Activated naive CD4-positive, alpha-beta T cell treated with anti-CD3 and anti-CD28 coated beads for 36 hours (primary cell): ENCODE measurements at places on chromosomes 12 and 14.

DNA sequence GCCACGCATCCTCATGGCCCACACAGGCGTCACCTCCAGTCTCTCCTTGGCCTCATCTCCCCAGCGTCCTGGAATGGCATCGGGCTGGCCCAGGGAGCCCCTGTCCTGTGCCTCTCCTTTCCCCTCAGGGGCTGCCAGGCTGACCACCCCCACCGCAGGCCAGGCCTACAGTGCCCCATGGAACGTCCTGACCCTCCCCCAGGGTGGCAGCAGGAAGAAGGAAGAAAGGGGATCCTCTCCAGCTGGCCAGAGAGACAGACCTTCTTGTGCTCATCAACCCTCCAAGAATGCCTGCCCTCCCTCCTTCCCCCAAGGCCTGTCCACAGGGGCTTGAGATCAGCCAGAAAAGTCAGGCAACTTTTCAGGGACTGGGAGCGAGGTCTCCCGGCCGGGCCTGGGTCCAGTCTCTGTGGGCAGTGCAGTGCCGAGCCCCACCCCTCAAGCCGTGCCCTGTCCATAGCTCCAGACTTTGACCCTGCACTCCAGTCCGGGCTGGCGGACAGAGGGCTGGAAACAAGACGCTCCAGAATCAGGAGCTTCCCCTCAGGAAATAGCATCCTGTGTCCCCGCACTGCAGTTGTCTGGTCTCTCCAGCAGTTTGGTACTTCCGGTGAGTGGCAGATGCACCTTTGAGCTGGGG is at the start of gene DAO:
TSS of gene DAO (plus strand) at position 478 of the 640 bp plus-strand sequence. CDS start 4,915 bp downstream, outside the sequence.
- no peak within 1 kb of the TSS for H3K4me3 ChIP-seq
- H3K27me3 ChIP-seq = no peaks in the 10 kb centered on the region
- H3K36me3 ChIP-seq = no peaks in the 10 kb centered on the region
- DNase-seq = no peak
- H3K4me1 ChIP-seq = no peaks in the 10 kb centered on the region

DNA sequence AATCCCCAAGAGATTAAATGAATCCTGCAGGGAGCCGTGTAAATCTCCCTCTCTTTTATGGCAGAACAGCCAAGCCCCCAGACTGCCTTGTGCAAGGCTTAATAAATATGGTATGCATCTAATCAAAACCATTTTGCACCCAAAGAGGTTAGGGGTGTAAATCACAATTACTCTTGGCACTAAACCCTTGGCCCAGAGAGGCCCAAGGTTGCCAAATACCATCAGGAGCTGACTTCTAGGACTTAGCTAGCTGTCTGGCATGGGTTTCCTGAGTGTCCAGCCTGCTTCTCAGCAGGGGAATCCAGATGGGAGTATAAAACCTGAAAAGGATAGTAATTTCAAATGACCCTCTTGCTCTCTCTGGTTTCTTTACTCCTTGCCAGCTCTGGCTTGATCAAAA is 610.4 kb downstream of the MED13L start:
- no peak for DNase-seq
- no peak overlapping the region for H3K27ac ChIP-seq
- no peaks in the 10 kb centered on the region for H3K4me1 ChIP-seq
- no peak overlapping the region for H3K4me3 ChIP-seq

GRCh38 chr12:132171968-132172521 is 27.8 kb downstream of the NOC4L start:
- H3K27me3 ChIP-seq = peaks cover 6% of the 10 kb centered on the region
- no peak for DNase-seq
- H3K4me1 ChIP-seq = peaks cover 21% of the 10 kb centered on the region
- no peak overlapping the region for H3K27ac ChIP-seq

DNA sequence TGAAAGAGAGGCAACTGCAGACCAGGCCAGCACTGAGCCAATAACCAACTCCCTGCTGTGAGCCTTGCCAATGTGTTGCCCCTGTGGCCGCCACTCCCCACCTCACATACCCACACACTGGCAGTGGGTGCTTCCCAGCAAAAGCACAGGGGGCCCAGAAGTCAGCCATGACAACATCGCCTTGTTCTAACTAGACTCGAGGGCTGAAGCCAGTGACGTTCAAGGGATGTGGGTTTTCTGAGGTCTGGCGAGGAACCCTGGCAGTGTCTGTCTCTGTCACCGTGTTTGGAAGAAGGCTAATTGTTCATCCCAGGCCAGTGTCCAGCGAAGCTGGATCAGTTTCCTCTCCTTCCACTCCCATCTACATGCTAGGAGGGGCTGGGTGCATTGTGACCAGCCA is 311.8 kb upstream of the AMIGO2 start:
- peak overlapping the region; percentile 100 for H3K27ac ChIP-seq
- H3K4me1 ChIP-seq = peaks cover 90% of the 10 kb centered on the region
- peaks cover 17% of the 10 kb centered on the region for H3K36me3 ChIP-seq
- DNase-seq = peak; percentile 88
- H3K27me3 ChIP-seq = no peaks in the 10 kb centered on the region

DNA sequence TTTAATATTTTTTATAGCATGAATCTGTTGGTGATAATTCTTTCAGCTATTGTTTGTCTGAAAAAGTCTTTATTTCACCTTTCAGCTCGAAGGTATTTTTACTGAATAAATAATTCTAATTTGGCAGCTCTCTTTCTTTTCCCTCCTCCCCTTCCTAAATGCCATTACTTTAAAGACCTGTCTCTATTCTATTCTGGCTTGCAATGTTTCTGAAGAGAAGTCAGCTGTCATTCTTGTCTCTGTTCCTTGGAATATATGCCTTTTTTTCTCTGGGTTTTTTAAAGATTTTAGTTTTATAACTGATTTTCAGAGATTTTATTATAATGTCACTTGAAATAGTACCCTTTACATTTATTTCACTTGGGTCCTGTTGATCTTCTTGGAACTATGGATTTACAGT is 237.9 kb upstream of the DAAM1 start:
- no peaks in the 10 kb centered on the region for H3K4me1 ChIP-seq
- DNase-seq = no peak
- no peak overlapping the region for H3K27ac ChIP-seq
- peaks cover 16% of the 10 kb centered on the region for H3K27me3 ChIP-seq
- H3K4me3 ChIP-seq = no peak overlapping the region
- no peaks in the 10 kb centered on the region for H3K36me3 ChIP-seq

DNA sequence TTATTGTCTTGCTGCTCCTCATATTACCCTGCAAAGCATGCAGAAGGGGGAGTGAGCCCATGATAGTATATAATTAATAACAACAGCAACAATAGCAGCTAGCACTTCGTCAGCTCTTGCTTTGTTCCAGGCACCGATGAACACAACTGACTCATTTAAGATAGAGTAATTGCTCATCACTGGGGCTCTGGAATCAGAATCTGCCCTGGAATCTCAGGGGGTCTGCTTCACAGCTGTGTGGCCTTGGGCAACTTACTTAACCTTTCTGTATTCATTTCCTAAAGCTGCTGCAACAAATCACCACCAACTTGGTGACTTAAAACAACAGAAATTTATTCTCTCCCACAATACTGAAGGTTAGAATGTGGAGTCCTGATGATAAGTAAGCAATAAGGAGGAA is 55.0 kb upstream of the PSMC1 start:
- H3K27ac ChIP-seq = no peak overlapping the region
- H3K36me3 ChIP-seq = no peaks in the 10 kb centered on the region
- peaks cover 9% of the 10 kb centered on the region for H3K27me3 ChIP-seq
- H3K4me3 ChIP-seq = no peak overlapping the region

DNA sequence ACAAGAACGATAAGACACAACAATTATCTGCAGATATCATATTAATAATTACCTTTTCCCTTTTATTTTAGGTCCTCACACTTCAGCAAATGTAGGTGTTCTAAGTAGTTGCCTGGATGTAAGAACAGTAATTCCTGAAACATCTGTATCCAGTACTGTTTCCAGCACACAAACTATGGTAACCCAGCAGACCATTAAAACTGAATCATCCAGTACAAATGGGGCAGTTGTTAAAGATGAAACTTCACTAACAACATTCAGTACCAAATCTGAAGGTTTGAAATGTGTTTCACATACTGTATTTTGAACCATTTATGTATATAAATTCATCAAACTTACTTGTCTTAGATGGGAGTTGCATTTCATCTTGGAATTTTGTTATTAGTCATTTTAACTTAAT is 31.0 kb downstream of the HCFC2 start:
- peaks cover 8% of the 10 kb centered on the region for H3K4me1 ChIP-seq
- DNase-seq = no peak
- no peaks in the 10 kb centered on the region for H3K27me3 ChIP-seq
- H3K4me3 ChIP-seq = no peak overlapping the region

DNA sequence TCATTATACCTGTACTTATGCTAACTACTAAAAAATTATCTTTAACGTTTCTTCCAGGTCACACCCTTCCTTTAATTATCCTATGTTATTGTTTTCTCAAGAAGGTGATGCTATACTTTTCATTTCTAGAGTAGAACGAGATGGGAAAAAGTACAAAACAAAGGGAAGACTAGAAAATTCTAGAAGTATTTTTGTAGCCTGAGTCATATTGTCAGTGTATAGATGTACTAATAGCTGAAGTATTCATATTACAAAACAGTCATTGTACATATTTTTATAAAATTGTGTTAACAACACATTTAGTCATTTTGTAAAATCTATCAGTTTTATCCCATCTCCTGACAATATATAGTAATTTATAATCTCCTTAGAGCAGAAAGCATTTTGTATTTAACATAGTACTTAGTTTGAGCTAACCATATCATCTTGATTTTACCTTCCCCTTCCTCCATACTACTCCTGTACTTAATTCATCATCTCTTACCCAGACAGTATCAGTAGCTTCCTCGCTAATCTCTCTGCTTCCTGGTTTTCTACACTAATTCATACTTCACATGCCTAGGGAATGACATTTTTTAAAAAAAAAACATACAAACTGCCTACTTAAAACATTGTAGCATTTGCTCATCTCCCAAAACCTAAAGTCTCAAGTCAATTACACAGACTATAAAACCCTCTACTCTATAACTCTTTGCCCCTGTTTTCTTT is 920.9 kb downstream of the RPS29 start:
- no peaks in the 10 kb centered on the region for H3K27me3 ChIP-seq
- H3K27ac ChIP-seq = no peak overlapping the region
- H3K4me1 ChIP-seq = no peaks in the 10 kb centered on the region
- no peaks in the 10 kb centered on the region for H3K36me3 ChIP-seq
- H3K4me3 ChIP-seq = no peak overlapping the region

DNA sequence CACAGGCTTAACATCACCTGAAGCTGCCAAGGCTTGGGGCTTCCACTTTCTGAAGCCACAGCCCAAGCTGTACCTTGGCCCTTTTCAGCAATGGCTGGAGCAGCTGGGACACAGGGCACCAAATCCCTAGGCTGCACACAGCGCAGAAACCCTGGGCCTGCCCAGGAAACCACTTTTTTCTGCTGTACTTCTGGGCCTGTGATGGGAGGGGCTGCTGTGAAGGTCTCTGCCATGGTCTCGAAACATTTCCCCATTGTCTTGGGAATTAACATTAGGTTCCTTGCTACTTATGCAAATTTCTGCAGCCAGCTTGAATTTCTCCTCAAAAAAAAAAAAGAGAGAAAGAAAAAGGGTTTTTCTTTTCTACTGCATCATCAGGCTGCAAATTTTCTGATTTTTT is 219.1 kb downstream of the RPL10L start:
- H3K27ac ChIP-seq = no peak overlapping the region
- DNase-seq = no peak
- H3K4me3 ChIP-seq = no peak overlapping the region
- no peaks in the 10 kb centered on the region for H3K4me1 ChIP-seq
